Cardiac muscle cell (in vitro differentiated cells and primary cell): ENCODE measurements at places on chromosomes 1 and 21. TPM values are rescaled to one million over a fixed set of nuclear protein-coding genes. Genes with fewer than 3 reads are reported as not detected.

The SLC9C2 gene
- 0.05 and 0.87 TPM in 2 replicates for polyA plus RNA-seq

DNA sequence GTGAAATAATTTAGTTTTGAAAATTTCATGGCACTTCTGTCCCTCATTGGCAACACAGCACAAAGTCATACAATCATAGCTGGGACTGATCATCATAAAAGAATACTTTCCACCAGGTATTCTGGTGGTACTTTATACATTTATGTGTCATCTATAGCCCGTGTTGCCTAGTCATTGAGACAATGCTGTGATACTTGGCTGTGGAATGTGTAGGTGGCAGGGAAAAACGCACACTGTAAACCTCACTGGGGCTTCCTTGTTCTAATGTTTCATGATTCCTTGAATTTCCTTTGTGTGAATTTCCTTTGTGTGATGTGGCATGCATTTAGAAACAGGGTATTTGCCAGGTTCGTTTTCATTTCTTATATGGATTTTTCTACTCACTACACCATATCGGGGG is 118.3 kb downstream of the FMN2 start:
- DNase-seq = no peak
- no peaks in the 10 kb centered on the region for H3K36me3 ChIP-seq
- H3K4me3 ChIP-seq = no peak overlapping the region
- H3K27ac ChIP-seq = no peak overlapping the region
- no peaks in the 10 kb centered on the region for H3K4me1 ChIP-seq

The C1orf87 gene
- polyA plus RNA-seq = not detected in 2 replicates

DNA sequence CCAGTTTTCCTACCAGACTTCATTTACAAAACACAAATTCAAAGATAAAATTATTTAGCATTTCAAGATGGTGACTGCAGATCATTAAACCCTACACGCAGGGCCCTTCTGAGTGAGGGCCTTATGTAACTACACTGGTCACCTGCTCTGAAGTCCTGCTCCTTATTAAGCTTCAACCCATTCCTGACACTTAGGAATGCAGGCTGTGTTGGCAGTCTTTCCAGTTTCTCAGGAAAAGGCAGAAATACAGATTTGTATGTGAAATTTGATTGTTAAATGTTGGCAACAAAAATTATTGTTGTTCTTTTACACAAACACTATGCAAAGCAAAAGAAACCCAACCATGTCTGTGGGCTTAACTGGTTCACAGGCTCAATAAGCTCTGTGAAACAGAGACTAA is 25.8 kb upstream of the BCAS2 start:
- no peaks in the 10 kb centered on the region for H3K36me3 ChIP-seq
- H3K27ac ChIP-seq = no peak overlapping the region
- H3K4me1 ChIP-seq = no peaks in the 10 kb centered on the region
- no peak overlapping the region for H3K4me3 ChIP-seq
- H3K27me3 ChIP-seq = no peaks in the 10 kb centered on the region

- no peak for DNase-seq
- H3K27ac ChIP-seq = no peak overlapping the region
- H3K27me3 ChIP-seq = peaks cover 72% of the 10 kb centered on the region
- no peaks in the 10 kb centered on the region for H3K4me1 ChIP-seq
- no peaks in the 10 kb centered on the region for H3K36me3 ChIP-seq
- no peak overlapping the region for H3K4me3 ChIP-seq
These were observed 993 bp upstream of the DSCAM start for GRCh38 chr21:40847951-40848350.

The LIN28A gene
- 3.4 and 5.6 TPM in 2 replicates for polyA plus RNA-seq

DNA sequence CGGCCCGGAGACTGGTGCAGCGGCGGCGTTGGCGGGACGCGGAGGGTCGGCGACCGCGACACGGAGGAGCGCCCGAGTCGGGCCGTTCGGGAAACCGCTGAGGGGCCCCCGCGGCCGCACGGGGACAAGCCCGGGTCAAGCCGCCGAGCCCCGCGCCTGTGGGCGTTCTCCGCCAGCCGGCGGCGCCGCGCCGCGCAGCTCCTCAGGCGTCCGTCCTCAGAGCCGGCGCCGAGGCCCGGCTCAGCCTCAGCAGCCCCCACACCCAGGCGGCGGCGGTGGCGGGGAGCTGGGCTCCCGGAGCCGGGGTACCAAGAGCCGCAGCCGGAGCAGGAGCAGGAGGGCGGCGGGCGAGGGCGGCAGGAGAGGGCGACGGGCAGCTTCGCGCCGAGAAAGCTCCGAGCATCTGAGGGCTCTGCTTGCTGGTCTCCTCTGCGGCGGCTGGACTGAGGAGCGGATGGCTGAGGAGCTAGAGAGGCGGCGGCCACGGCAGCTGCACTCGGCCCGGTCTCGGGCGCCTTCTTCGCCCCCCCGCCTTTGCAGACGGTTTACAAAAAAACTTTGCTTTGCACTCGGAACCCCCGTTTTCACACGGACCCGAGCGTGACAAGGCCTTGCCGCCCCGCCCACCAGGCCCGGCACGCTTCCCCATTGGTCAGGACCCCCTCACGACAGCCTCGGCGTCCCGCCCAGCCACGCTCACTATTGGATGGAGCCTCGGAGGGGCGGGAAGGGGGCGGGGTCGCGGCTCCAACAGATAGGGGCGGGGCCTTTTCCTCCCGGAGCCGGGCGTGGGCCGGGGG is at the start of gene SLC30A1:
SLC30A1 (minus strand) TSS at position 522 of the 800 bp plus-strand sequence. CDS start 549 bp downstream, outside the sequence.
- H3K36me3 ChIP-seq = peaks cover 5% of the 10 kb centered on the region
- peak within 1 kb of the TSS; percentile 76 for H3K27ac ChIP-seq
- peak; percentile 99 for DNase-seq
- H3K4me1 ChIP-seq = peaks cover 12% of the 10 kb centered on the region

GRCh38 chr1:8930116-8930515 is 15.6 kb upstream of the CA6 start:
- no peak for DNase-seq
- H3K4me3 ChIP-seq = no peak overlapping the region
- H3K27ac ChIP-seq = no peak overlapping the region
- no peaks in the 10 kb centered on the region for H3K36me3 ChIP-seq
- H3K27me3 ChIP-seq = no peaks in the 10 kb centered on the region

The NECTIN4 gene
- not detected in 2 replicates for polyA plus RNA-seq

- no peak for DNase-seq
- no peaks in the 10 kb centered on the region for H3K4me1 ChIP-seq
- no peak overlapping the region for H3K27ac ChIP-seq
- H3K36me3 ChIP-seq = no peaks in the 10 kb centered on the region
- H3K27me3 ChIP-seq = peaks cover 49% of the 10 kb centered on the region
- H3K4me3 ChIP-seq = no peak overlapping the region
These were observed 456 bp downstream of the COL8A2 start for GRCh38 chr1:36124404-36125128.

- peak within 1 kb of the TSS; percentile 73 for H3K27ac ChIP-seq
- H3K27me3 ChIP-seq = no peaks in the 10 kb centered on the region
- peak; percentile 72 for DNase-seq
These were observed at the start of gene SLC6A9 for GRCh38 chr1:44031252-44032169. SLC6A9 (minus strand) TSS chr1:44031462; CDS start chr1:44024277, 7,185 bp downstream.

The FASLG gene
- not detected in 2 replicates for polyA plus RNA-seq
